ENCODE measurements at places on chromosomes 3 and 15. TPM values are rescaled to one million over a fixed set of nuclear protein-coding genes. Genes with fewer than 3 reads are reported as not detected.

- DNase-seq = no peak
Observed at GRCh38 chr3:197686899-197687298, 49.8 kb downstream of the RUBCN start.

GRCh38 chr15:99197856-99198255, 51.5 kb downstream of the TTC23 start:
- no peak for DNase-seq

DNA sequence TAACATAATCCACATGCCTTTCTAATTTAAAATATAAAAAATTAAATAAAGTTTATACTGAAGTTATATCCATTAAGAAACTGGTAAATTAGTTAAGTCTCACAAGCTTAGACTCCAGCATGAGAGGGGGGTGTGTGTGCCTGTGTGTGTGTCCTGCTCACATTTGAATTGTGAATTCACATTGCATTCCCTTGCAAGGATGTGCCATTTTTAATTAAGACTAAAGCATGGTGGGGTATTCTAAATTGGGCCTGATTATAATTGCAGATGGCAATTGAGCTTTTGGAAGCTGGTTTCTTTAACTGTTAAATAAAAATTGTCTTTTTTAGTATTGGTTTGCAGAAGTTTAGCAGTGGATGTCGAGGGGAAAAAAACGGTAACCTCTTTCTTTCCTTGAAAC, 56.9 kb downstream of the PTPRG start:
- DNase-seq = no peak

DNA sequence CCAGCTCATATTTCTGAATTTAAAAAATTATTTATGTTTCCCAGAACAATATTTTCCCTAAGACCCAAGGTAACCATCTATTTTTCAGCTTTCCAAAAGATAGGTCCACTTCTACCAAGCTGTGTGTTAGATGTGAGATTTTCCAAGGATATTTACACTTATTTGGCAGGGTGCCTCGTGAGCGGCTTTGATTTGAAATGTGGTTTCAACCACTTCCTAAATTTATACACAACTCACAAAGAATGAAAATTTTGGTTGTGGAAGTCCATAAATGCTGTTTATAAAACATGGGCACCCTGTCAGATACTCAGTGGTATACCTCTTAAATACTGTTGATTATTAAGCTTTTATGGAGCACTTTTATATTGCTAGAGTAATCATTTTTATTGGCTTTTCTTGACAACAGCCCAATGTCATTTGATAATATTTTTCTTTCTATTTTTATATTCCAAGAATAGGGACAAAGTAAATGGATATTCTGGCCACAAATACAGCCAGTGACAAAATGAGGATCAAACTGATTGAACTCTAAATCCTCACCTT, 57.6 kb downstream of the GAP43 start:
- DNase-seq = no peak

GRCh38 chr15:77032052-77032646, 37.2 kb downstream of the PSTPIP1 start:
- no peak for DNase-seq

DNA sequence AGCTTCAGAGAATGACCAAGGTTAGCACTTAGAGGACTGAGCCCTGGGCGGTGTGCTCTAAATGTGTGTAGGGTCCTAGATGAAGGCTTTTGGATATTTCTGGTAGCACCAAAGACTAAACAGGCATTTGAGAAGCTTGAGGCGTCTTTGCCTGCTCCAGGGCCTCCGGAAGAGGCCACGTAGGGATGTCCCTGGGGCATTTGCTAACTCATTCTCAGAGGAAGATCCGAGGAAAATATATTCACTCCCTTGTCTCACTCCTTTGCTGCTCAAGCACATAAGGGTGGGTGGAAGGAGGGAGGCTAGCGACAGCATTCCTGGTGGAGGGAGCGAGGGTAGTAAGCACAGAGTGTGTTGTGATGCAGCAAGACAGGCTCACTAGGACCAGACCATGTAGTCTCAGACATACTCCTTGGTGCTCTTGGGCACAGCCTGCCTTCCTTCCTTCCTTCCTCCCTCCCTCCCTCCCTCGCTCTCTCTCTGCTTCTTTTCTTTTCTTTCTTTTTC, 38.5 kb upstream of the XCR1 start:
- DNase-seq = no peak

DNA sequence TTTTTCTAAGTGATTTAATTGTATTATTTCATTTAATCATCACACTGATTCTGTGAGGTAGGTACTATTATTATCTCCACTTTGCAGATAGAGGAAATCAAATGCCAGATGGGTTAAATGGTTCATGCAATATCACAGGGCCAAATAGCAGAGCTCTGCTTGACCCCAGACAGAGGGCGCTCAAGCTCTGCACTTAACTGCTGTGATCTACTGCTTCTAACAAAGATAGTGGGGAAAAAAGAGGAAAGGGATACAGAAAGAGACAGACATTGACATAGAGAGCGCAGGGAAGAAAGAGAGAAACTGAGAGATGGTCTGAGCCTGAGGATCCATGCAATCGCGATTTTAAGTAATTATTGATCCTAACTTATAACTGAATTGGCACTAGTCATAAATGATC, 279.1 kb upstream of the THRB start:
- DNase-seq = peak; percentile 39

DNA sequence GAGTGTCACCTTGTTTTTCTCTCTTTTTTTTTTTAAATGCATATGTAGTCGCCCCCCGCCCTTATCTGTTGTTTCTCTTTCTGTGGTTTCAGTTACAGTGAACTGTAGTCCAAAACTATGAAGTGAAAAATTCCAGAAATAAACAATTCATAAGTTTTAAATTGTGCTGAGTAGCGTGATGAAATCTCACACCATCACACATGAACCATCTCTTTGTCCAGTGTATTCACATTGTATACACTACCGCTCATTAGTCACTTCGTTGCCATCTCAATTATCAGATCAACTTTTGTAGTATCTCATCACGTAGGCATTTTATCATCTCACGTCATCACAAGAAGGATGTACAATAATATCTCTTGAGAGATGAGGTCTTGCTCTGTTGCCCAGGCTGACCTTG, 62.5 kb upstream of the MLF1 start:
- DNase-seq = no peak

- no peak for DNase-seq
Observed at GRCh38 chr3:37154668-37155314, 19.6 kb downstream of the LRRFIP2 start.

The CELF6 gene
- total RNA-seq = 7.3 TPM

The FBXW12 gene
- not detected for total RNA-seq

The CCDC54 gene
- 5.4 TPM for total RNA-seq

The MDFIC2 gene
- total RNA-seq = not detected

The TIGIT gene
- 0.40 TPM for total RNA-seq

The PLSCR2 gene
- 0.51 TPM for total RNA-seq
